Esophagus mucosa (tissue), 1 donor: ENCODE measurements at places on chromosomes 2 and 18. TPM values are rescaled to one million over a fixed set of nuclear protein-coding genes. Genes with fewer than 3 reads are reported as not detected.

- no peak for ATAC-seq
Measured at GRCh38 chr2:28352104-28352503, 40.6 kb upstream of the FOSL2 start.

- ATAC-seq, result no peak
Measured at GRCh38 chr18:61988100-61988499, 95.3 kb upstream of the RNF152 start.

DNA sequence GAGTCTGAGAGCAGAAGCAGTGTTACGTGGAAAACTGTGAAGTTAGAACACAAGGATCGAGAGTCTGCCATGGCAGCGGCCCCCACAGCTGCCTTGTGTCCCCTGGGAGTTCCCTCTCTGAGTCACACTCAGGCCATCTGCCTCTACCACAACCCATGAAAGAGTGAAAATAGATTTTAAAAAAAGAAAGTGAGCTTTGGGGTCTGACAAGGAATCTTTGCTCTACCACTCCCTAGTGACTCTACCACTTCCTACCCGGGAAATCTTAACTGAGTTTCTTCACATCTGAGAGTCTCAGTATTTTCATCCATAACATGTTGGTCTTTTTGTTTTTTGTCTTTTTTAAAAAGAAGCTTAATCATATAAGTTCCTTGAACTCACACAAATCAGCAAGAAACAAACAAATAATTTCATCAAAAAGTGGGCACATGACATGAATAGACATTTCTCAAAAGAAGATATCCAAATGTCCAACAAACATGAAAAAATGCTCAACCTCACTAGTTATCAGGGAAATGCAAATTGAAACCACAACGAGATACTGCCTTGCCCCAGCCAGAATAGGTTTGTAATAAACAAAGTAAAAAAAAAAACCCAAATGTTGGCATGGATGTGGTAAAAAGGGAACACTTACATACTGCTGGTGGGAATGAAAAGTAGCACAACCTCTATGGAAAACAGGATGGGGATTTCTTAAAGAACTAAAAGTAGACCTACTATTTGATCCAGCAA lies 2.4 kb upstream of the MSGN1 start:
- no peak for ATAC-seq

DNA sequence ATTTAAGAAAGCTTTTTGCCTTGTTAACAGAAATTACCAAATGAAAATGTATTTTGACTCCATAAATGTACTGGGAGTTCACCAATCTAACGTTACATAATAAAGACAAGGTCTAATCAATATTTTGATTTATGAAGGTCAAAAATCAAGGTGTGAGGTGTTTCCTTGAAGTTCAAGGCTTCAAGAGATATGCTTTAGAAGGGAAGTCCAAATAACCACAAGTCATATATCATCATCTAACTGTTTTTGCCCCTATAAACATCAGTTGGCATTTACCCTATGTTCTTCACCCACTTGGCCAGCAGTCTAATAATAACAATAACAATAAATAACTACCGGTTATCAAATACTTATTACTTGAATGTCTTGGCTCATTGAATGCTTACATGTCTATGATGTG lies 196.1 kb upstream of the ID2 start:
- ATAC-seq, result no peak

The TMEM200C gene
- total RNA-seq, result 0.12 TPM

DNA sequence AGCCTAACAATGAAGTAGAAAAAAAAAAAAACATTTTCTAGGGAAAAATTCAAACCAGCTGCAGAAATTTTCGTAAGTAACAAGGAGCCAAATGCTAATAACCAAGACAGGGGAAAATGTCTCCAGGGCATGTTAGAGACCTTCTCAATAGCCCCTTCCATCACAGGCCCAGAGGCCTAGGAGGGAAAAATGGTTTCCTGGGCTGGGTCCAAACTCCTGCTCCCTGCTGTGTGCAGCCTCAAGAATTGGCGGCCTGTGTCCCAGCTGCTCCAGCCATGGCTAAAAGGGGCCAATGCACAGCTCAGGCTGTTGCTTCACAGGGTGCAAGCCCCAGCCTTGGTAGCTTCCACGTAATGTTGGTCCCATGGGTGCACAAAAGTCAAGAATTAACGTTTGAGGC lies 266.2 kb downstream of the ZEB2 start:
- no peak for ATAC-seq

- ATAC-seq, result no peak
Measured at GRCh38 chr18:5521000-5521399, 22.8 kb downstream of the EPB41L3 start.

DNA sequence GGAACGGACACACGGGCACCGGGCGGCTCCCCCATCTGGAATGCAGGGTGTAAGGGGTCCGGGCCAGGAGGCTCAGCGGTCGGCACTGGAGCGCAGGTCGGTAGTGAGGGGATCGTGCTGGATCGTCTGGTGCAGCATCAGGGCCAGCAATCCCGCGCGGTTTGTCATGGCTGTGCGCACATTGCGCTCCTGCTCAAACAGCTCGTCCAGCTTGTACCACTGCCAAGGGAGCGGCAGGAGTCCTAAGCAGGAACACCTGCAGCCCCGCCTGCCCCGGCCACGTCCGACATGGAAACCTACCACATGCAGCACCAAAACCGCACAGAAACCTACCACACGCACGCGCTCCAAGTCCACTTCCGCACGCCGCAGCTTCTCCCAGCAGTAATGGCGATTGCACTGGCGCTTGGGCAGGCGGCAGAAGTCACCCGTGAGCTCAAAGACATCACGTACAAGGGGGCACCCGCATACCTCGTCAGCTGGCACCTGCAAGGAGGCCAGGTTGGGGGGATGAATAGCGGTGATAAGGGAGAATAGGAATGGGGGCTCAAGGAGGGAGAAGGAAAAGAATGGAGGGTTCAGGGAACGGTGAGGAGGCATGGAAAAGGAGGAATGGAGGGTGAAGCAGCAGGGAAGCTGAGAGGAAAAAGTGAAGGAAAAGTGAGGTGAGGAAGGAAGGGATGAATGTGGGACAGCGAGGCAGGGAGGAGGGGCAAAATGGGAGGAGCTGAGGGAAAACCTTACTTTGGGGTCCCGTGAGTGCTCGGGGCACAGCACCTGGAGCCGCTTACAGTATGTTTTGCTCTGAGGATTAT lies 1.4 kb upstream of the MBD1 start:
- ATAC-seq, result no peak

GRCh38 chr2:124314084-124314483 lies 289.0 kb downstream of the CNTNAP5 start:
- ATAC-seq, result no peak

GRCh38 chr2:47226923-47227220 lies 71.8 kb upstream of the STPG4 start:
- ATAC-seq, result no peak

GRCh38 chr2:191892391-191892790 lies 45.5 kb upstream of the CAVIN2 start:
- ATAC-seq, result peak; percentile 27

- no peak for ATAC-seq
Measured at GRCh38 chr2:173150087-173150486, 74.4 kb downstream of the MAP3K20 start.

DNA sequence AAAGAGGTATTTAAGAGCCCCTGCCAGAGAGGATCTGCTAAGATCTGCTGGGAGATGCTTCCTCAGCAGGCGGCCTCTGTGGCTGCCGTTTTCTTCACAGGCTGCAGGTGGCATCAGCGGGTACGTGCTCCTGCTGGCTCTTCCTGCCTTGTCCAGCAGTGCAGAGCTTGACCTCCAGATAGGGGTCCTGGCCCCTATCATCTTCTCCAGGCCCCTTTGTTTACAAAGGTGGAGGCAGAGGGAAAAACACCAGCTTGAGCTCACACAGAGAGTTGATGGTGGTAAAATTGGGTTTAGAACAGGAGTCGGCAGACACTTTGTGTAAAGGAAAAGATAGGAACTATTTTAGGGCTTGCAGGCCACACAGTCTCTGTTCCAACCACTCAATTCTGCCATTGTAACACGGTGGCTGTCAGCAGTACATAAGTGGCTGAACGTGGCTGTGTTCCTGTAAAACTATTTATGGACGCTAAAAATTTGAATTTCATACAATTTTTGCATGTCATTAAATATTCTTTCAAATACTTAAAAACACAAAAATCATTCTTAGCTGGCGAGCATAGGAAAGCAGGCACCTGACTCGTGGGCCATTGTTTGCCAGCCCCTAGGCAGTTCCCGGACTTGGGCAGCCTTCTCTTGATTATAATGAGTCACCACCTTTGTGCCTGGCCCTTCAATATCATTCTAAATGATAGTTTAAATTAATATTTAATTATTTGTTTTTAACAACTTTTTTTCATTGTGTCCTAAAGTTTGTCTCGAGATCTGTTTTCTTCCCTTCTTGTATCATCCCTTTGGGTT lies 98.2 kb upstream of the B3GNT7 start:
- peak; percentile 62 for ATAC-seq

GRCh38 chr18:21857871-21858270 lies 117.3 kb downstream of the MIB1 start:
- ATAC-seq, result no peak

The KCNE4 gene
- 0.12 TPM for total RNA-seq

The TCF23 gene
- not detected for total RNA-seq

GRCh38 chr18:79392226-79392625 lies 3.5 kb upstream of the NFATC1 start:
- ATAC-seq, result no peak

DNA sequence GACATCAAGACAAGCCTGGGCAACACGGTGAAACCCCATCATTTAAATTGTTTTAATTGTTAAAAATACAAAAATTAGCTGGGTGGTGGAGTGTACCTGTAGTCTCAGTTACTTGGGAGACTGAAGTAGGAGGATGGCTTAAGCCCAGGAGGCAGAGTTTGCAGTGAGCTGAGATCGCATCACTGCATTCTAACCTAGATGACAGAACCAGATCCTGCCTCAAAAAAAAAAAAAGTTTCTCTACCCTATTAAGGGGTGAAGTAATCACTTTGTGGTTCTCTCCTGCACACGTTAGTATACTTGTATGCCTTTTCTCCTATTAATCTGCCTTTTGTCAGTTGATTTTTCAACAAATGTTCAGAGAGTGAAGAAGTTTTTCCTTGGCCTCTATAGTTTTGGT lies 18.1 kb upstream of the PUM2 start:
- ATAC-seq, result no peak

- no peak for ATAC-seq
Measured at GRCh38 chr2:38806015-38806732, 28.2 kb downstream of the GEMIN6 start.

- peak; percentile 27 for ATAC-seq
Measured at GRCh38 chr2:10269711-10270610, 32.7 kb upstream of the HPCAL1 start.

GRCh38 chr18:64052772-64053171 lies 82.9 kb downstream of the SERPINB8 start:
- no peak for ATAC-seq

GRCh38 chr2:28074137-28074536 lies 183.6 kb downstream of the BABAM2 start:
- no peak for ATAC-seq

GRCh38 chr2:164675027-164675426 lies 53.7 kb upstream of the GRB14 start:
- ATAC-seq, result no peak

- no peak for ATAC-seq
Measured at GRCh38 chr18:36372903-36373311, 75.4 kb downstream of the FHOD3 start.

DNA sequence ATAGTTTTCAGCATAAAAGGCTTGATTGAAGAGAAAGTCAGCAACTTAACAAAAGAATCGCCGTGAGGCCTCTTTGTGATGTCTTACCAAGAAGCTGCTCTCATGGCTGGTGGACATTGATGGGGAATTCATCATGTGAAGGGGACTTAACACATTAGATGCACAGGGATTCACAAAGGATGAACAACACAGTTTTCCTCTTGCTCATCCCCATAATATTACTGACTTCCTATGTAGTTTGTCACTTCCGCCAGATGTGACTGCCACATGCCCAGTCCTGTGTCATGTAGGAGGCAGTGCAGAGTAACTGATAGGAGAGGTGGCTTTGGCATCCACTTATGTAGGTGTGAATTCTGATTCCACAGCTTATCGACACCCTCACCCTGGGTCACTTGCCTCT lies 232.6 kb upstream of the LYPD1 start:
- no peak for ATAC-seq

GRCh38 chr18:49100226-49100968 lies 149.6 kb upstream of the SMAD7 start:
- ATAC-seq, result peak; percentile 56

- no peak for ATAC-seq
Measured at GRCh38 chr2:74735564-74735963, 81.5 kb downstream of the SEMA4F start.

DNA sequence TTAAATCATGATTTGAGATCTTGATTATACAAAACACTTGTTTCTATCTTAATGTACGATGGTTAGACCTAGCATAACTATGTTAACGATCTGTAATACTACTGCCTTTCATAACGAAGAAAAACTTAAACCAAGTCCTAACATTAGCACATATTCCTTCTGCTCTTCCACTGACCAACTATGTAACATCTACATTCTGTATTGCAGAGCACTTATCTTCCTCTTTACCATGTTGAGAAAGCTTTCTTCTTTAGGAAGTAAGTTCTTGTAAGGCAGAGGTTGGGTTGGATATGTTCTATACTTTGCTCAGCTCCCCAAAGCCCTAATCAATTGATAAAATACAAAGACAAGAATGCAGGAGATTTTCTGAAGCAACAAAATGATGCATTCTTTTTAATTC lies 7.9 kb upstream of the ZNF407 start:
- no peak for ATAC-seq

The TOGARAM2 gene
- total RNA-seq, result 0.16 TPM

The SS18 gene
- total RNA-seq, result 56.9 TPM

The FBXO41 gene
- 0.92 TPM for total RNA-seq

- no peak for ATAC-seq
Measured at GRCh38 chr2:98585386-98585785, 22.9 kb downstream of the COA5 start.

- peak; percentile 5 for ATAC-seq
Measured at GRCh38 chr2:130827502-130828251, 9.0 kb upstream of the ARHGEF4 start.

The MC4R gene
- not detected for total RNA-seq

The GCKR gene
- total RNA-seq, result 0.84 TPM

DNA sequence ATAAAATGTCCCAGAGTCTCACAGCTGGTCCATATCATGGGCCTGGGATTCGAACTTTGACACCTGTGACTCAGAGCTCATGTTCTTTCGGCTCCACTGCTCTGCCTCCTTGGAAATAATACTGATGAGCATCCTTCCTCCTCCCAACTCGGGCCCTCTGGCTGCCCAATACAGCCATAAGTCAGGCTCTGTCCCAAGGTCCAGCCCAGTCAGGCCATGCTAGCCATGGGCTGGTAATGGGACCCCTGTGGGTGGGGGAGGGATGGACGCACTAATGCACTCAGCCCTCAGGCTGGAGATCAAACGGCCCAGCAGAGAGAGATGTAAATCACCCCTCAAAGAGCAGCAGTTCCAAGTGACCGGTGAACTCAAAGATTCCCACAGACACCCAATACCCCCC lies 61.1 kb downstream of the DDX1 start:
- no peak for ATAC-seq

The IL1R2 gene
- total RNA-seq, result 19.0 TPM

DNA sequence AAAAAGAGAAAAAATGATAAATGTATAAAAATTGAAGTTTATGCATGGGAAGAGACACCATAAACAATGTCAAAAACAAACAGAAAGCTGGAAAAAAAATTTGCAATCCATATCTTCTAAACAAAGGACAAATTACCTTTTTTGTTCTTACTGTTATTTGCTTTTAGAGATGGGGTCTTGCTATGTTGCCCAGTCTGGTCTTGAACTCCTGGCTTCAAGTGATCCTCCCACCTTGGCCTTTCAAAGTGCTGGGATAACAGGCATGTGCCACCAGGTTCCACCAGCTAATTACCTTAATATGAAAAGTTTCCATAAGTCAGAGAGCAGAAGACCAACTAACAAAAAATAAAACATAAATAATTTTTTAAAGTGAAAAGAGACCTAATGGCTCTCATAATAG lies 90.0 kb upstream of the SIX3 start:
- no peak for ATAC-seq
